Central memory CD8-positive, alpha-beta T cell (primary cell): ENCODE measurements at places on chromosomes 4 and X.

DNA sequence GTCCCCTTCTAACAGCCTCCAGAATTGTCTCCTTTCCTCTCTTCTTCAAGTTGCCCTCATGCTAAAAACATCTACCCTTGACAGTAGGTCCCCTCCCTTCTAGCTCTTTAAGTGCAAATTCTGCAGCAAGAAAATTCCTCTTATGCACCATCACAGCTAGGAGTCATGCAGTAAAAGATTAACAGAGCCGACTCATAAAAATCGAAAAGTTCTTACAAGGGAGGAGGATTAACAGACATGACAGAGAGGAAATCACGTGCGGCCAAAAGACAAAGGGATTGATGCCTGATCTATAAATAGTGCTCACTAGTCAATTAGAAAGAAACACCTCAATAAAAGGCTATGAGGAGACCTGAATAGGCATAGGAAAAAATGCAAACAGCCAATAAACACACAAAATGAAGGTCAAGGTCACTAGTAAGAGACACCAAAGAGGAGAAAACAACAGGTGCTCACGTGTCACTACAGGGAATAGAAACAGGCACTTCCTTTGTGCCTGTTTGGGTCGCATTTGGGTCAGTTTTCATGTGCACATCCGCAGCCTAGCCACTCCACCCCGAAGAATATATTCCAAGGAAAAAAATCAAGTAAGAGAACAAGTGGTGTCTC lies 3.4 kb downstream of the RNF212 start:
- DNase-seq = no peak

GRCh38 chr4:20426028-20426427 lies 174.3 kb downstream of the SLIT2 start:
- no peak for DNase-seq

DNA sequence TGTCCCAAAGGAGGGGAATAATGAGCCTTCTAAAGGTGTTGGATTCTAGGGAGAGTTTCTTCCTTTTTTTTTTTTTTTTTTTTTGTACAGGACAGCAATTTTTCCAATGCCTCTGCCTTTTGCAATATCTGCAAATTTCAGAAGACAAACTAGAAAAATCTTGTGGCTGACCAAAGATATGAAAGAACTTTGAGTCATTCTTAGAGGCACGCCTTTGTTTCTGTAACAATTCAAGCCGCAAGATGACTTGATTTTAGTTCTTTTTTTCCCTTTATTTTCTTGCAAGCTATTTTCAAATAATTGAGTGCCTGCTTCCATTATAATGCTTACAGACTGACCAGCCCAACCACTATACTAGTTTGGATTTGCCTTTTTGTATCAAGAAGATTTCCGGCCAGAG lies 47.6 kb upstream of the UXT start:
- DNase-seq = no peak

GRCh38 chr4:54750341-54750740 lies 92.6 kb downstream of the KIT start:
- DNase-seq = no peak

DNA sequence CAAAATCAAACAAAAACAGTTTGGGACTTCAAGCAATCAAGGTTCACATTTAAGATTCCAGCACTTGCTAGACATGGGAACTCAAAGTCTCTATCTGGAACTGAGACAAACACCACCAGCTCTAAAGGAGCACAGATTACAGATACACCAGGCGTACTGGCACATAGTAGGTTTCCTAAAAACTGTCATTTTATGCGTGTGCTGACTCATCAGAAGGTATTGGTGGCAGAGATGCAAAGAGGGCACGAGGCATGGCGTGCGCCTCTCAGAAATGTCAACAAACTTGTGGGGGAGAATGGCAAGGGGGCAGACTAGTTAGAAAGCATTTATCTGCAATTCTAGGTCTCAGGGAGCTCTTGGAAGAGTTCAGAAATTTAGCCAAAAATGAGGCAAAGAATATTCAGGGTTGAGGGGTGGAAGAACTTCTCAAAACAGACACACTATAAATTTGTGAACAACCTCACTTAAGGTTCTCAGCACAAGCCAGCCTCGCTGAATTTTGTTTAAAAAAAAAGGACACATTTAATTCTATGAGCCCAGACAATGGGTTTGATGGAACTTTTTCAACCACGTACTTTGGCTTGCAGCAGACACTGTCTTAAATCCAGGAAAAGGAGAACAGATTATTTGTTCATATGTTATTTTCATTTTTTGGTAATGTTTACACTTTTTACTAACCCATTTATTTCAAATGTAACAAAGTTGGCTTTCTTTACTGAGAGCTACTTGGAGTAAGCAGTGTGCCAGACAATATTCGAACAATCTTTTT lies 100.0 kb downstream of the SHISA3 start:
- DNase-seq = no peak

DNA sequence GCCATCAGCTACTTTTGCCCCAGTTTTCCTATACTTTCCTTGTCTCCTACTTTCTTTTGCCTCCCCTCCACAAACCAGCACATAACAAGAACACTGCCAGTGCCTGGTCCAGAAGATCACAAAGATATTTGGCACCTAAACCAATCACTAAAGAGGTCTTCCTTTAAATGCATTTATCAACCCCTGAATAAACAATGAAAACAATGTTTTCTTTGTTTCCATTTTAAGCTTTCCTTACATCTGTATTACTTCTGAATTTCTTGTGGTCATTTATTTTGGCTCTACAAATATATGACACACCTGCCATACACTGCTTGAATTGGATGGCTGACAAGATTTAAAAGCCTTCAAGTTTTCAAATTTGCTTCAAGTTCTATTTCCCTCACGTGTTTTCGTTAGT lies 43.9 kb downstream of the MBNL3 start:
- no peak for DNase-seq

DNA sequence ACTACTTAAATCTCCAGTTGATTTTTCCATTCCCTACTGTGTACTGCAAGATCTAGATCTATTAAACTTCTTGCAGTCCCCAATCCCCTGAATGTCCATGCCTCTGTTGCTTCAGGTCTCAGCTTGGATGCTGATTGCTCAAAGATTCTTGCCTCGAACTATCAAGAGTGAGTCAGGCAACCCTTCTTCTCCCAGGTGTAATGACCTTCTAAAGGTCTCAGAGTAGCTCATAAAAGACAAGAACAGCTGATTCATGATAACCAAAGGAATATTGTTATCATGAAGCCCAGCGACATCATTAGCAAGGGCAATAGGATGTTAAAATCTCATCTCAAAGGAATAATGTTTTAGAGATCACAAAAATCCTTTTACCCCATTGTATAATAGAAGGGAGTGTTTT lies 6.8 kb upstream of the FABP2 start:
- no peak for DNase-seq

GRCh38 chr4:154566639-154567204 lies 3.9 kb downstream of the FGB start:
- DNase-seq = no peak

DNA sequence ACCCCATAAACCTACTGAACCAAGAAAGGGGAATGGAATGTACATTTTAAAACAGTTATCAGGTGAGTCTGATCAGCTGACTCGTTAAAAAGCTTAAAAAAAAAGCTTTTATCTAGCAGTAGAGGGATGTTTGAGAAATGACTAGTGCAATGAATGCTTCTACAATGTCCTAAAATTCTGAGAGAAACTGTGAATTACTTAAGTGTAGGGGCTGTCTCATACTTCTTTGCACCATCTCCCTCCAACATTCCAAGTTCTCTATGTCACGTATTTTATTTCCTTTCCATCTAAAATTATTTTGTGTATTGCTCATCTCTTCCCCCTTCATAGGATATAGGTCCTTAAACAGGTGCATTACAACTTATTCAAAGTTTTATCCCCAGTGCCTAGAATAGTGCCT lies 11.9 kb upstream of the AREG start:
- DNase-seq = no peak

DNA sequence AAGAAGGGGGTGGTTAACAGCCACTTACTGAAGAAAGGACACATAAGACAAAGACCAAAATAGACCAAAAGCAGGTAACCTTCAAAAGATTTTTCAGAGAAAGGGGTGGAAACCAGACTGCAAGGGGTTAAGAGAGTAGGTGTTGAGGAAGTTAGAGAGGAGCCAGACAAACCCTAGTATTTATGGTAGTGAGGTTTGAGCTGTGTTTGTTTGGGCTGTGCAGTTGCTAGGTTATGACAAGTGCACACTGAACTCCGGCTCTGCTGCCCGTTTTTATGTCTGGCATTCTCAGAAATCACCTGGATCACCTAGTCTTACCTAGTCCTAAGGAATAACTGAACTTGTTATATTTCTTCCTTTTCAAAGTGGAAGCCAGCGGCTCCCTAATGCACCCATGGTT lies 22.9 kb upstream of the G3BP2 start:
- no peak for DNase-seq

- no peak for DNase-seq
Observed at GRCh38 chr4:176844448-176844847, 51.7 kb upstream of the VEGFC start.

- no peak for DNase-seq
Observed at GRCh38 chrX:12804655-12805054, 13.4 kb downstream of the PRPS2 start.

DNA sequence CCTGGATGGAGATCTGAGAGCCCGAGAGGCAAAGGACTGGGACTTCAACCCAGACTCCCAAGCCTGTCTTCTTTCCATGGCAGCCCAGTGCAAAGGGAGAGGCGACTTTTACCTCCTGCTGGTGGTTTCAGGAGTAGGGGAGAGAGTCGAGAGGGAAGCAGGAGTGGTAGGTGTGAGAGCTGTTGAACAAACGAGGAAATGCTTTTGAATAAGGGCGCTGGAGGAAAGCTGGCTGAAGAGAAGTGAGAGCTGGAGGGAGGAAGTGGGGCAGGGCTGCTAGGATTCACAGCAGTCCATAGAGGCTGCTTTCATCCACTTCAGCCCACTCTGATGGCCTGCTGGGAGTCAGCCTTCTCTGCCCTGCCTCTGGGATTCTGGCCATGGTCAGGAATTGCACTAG lies 81.8 kb upstream of the EFNB1 start:
- no peak for DNase-seq

DNA sequence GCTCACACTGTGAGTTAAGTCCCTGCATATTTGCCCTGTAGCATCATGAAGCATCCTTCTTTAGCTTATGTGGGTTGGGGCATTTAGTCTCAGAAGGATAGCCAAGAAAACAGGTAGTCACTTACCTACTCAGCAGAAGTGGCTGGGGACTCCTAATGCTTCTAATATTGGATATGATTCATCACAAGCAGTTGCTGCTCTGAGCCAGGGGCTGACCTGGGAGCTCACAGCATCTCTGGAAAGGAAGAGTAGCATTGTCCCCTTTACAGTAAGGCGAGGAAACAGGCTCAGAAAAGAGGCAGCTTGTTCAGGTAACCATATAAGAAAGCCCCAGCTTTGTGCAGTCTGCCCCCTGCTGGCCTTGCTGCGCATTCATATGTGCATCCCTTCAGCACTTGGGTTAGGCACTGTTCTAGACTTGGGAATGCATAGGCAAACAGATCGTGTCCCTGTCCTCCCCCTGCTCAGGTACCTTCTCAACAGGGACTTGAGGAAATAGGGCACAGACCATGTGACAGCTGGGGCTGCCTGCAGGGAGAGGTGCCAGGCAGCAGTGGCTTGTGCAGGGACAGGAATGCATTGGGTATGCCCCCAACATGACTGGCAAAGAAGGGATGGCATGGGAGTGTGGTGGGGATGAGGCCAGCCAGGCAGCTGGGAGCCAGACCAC lies 35.7 kb upstream of the TBC1D14 start:
- DNase-seq = peak; percentile 70

DNA sequence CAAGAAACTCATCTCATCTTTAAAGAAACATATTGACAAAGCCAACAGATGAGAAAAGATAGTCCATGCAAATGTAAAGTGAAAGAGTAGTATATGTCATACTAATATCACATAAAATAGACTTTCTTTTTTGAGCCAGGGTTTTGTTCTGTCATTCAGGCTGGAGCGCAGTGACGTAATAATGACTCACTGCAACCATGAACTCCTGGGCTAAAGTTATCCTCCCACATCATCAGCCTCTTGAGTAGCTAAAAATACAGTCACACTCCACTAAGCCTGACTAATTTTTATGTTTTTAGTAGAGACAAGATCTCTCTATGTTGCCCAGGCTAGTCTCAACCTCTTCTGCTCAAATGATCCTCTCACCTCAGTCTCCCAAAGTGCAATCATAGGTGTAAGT lies 51.8 kb upstream of the TRAM1L1 start:
- DNase-seq = no peak

DNA sequence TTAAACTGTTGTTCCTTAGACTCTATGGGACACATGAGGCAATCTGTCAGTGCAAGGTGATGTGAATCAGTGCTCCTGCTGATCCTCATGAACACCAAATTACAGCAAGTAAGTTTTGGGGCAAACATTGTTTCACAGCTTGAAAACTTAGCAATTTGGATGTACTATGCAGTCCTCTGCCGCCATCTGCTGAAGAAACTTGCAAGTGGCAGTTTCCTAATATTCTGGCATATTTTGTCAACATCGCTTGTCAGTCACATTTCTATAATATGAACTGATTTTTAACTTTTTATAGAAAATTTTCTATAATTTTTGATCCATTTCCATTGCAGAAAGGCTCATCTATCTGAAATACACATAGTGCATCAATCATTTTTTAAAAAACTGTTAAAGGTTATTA lies 56.3 kb downstream of the ZAR1 start:
- no peak for DNase-seq

GRCh38 chr4:106691749-106692148 lies 323.2 kb upstream of the GIMD1 start:
- DNase-seq = no peak

- DNase-seq = no peak
Observed at GRCh38 chr4:100258675-100259074, 68.4 kb upstream of the DDIT4L start.

DNA sequence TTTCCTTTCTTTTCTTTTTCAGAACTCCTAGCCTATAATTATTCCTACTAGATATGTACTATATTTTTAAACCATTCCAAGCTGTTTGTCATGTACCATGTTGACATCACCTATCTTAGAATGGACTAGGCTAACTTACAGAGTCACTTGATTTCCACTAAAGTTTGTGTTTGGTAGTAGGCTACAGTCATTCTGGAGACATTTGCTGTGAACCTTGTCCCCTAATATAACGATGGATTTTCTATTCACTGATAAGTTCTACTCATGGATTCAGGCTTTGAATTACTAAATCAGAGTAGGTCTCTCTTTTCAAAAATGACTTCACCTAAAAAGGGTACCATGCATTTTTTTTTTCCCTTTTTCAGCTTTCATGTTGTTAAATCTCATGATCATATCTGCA lies 93.4 kb downstream of the PHEX start:
- DNase-seq = no peak

- no peak for DNase-seq
Observed at GRCh38 chrX:132086672-132087071, 41.1 kb downstream of the FRMD7 start.

DNA sequence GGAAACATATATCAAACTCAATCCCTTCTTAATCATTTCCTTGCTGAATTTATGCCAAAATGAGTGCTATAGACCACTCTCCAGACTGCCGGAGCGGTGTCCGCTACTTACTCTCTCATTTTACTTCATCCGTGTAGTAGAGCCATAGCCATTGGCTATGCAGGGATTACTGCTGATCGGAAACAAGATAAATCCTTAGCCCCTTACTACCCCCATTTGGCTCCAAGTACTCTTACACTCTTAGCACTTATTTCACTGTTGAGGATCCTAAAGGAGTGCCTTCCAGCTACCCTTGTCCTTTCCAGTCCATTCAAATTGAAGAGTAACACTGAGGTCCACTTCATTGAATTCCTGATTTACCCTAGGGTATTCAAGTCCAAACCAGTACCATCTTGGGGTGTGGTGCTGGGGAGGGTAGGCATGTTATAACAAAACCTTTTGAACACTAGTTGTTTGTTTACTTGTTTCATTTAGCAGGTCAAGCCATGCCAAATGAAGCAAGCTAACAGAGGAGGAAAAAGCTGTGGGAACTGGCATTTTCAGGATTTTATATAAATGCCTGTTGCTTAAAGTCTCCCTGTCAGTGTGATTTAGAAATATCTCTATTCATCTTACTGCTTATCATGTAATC lies 715.1 kb downstream of the FSTL5 start:
- no peak for DNase-seq
